Brain microvascular endothelial cell (primary cell): ENCODE measurements at places on chromosomes 2 and 18.

- no peak for DNase-seq
Measured at GRCh38 chr2:191604154-191604553, 73.8 kb upstream of the NABP1 start.

DNA sequence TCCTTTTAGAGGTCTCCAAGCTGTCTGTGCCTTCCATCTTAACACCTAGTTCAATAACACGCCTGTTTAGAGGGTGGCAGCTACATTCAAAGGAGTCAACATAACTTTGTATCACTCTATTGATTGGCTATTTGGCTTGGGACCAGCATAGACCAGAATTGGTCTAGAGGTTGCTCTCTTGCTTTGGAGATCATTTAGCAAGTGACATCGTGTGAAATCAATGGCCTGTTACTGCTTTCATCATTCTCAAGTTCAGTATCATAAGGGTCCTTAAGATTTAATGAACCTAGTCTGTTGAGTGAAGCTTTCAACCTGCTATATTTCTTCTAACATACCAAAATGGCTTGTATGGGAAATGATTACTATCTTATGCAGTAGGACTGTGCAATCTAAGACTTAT lies 768.2 kb downstream of the NRXN1 start:
- no peak for DNase-seq

DNA sequence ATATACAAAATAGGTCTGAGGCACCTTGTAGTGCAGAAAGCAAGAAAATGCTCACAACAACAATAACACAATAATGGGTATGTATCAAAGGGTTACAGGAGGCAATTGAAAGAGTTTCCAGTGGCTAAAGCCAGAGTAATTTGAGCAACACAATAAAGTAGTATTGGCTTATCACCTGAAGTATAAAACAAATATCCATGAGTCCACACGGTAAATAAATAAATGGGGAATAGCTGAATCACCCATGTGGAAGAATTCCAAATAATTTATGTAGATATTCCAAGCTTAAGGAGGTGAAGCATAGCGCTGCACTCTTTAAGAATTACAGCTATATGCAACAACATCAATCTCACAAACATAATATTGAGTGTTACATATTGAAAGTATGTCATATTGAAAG lies 110.8 kb downstream of the AFF3 start:
- no peak for DNase-seq

DNA sequence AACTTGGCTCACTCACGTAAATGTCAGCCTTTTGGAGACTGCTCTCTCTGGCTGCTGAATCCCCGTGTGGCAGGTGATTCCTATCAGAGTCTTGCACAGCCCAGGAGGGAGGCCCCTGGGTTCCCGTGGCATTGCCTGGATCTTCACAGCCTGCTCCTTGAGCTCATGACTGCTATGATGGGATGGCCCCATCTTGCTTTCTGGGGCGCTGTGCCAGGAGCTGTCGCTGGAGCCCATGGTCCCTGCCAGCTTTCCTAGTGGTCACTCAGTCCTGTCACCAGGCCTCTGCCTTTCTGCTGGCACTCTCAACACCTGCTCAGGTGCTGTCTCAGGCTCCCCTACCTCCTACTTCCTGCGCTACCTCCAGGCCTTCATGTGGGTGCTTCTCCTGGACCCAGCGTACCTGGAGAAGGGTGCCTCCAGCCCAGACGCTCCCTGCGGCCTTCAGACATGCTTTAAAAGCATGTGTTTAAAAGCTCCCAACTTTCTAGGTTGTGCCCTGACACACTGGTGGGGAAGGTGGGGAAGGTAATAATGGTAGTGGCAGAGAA lies 110.1 kb downstream of the MCFD2 start:
- DNase-seq = no peak

DNA sequence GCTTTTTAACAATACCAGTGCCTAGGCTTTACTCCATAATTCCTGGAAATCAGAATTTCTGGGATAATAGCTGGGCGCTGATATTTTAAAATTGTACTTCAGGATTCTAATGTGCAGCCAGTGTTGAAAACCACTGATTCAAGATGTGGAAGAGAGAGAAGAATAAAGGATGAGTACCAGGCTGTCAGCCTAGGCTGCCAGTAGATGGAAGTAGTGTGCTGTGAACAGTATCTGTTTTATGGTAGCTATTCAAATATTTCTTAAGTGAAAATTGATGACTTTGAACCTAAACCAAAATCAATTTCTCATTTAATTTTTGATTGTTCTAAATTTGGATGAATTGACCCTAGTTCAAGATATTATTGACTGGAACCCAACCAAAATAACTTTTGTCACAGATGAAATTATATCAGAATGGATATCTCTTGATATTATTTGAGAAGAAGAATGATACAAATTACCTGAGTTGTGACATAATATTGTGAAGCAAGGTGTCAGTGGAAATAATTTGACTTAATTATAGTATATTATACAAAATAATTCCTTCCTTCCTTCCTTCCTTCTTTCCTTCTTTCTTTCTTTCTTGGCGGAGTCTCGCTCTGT lies 88.0 kb downstream of the COMMD1 start:
- DNase-seq = peak; percentile 49

DNA sequence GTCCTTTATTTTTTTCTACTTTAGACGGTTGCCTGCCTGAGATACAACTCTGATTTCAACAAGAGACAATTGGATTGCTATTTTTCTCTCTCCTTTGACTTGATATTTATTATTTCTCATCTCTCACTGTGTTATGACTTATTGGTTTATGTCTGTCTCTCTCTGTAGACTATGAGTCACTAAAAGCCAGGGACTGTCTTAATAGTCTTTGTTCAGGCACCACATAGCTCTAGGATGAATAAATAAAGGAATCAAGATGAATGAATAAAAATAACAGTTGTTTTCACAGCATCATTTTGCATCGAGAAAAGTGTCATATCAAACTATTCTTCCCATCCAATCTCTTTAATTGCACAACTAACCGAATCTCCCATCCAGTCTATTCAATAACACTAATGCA lies 31.4 kb upstream of the CD28 start:
- no peak for DNase-seq

- DNase-seq = no peak
Measured at GRCh38 chr2:25314514-25315315, 27.0 kb downstream of the DNMT3A start.

GRCh38 chr2:183123117-183123958 lies 905 bp upstream of the NUP35 start:
- no peak for DNase-seq

DNA sequence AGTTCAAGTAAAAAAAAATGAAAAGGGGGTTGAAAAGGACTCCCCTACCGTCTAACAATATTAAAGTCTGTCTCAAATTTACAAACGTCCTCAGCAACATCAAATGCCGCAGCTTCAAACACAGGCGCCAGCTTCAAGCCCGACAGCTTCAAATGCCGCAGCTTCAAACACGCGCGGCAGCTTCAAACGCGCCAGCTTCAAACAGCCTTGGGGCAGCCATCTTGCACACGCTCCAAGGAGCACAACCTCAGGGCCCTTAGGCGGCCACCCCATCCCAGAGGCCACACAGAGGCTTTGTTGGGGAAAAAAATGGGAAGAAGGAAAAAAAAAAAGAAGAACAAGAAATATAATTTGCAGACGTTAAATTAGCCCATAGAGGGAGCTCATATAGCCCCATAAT lies 244.4 kb upstream of the VRK2 start:
- DNase-seq = no peak

DNA sequence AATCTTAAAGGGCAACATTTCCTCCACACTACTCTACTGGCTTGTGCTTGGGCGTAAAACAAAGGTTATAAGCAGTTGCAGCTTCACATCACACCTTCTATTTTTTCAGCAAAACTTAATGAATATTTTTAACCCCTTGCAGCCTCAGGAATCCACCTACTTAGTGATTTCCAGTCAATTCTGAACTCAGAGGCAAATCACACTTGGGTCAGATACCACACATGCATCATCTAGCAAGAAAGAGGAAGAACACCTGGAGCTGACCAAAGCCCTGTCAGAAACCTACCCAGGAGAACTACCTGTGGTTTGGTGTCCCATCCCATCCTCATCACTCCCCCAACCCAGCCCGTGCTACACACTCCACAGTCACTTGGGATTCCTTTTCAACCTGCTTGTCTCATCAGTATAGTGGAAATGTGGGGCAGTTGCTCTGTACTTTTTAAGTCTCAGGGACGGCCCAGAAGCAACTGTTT lies 25.5 kb downstream of the PIAS2 start:
- no peak for DNase-seq

GRCh38 chr2:13791019-13791547 lies 841.4 kb upstream of the LRATD1 start:
- no peak for DNase-seq

GRCh38 chr2:81007104-81007503 lies 702.6 kb upstream of the LRRTM1 start:
- no peak for DNase-seq

DNA sequence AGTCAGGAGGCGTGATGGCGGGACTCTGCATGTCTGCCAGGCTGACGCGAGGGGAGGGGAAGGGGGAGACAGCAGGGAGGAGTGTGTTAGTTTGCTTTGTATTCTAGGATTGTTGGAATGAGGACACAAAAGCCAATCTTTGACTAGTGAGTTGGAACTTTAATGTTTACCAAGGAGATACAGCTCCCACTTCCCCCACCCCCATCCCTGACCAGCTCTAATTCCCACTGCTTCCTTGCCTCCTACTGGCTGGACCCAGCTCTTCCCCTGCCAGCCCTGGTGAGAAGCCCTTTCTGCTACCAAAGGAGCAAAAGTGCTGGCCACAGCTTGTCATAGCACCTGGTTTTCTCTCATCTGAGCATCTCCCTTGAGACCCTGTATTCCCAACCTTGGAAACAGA lies 84.5 kb downstream of the CELF4 start:
- DNase-seq = no peak

- DNase-seq = no peak
Measured at GRCh38 chr2:24642351-24642750, 150.8 kb downstream of the PTRHD1 start.

GRCh38 chr2:164523009-164523408 lies 98.3 kb downstream of the GRB14 start:
- no peak for DNase-seq

DNA sequence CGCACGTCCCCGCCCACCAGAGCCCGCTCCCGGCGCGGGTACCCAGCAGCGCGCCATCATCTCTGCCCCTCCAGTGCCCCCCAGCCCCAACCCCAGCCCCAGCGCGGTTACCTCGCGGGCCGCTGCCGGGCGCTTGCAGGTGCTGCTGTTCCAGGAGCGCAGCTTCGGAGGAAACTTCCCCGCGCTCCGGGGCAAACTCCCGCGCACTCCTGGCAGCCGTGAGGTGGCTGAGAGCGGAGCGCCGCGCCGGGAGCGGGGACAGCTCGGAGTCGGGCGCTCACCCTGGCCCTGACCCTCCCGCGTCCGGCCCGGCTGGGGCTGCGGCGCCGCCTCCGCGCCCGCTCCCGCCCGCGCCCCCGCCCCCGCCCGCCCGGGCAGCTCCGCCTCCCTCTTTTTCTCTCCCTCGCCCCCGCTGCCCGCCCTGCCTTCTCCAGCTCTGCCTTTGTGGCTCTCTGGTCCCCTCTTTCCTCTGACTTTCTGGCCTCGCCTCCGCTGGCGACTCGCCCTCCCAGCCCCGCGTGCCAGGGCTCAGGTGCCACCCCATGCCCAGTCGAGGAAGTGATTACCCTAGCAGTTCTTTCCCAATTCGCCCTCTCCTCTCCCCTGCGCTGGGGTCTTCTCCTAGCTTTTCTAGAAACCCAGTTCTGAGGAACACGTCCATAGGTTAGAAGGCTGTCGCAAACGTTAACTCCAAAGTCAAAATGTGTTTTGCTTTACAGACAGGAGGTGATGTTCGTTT lies at the start of gene CHST9:
CHST9 (minus strand) TSS at position 284 of the 739 bp plus-strand sequence. CDS start 42,499 bp downstream, outside the sequence.
- DNase-seq = no peak

- DNase-seq = no peak
Measured at GRCh38 chr2:238369591-238370040, 49.3 kb downstream of the TRAF3IP1 start.

GRCh38 chr18:78191276-78191675 lies 788.3 kb upstream of the SALL3 start:
- no peak for DNase-seq

DNA sequence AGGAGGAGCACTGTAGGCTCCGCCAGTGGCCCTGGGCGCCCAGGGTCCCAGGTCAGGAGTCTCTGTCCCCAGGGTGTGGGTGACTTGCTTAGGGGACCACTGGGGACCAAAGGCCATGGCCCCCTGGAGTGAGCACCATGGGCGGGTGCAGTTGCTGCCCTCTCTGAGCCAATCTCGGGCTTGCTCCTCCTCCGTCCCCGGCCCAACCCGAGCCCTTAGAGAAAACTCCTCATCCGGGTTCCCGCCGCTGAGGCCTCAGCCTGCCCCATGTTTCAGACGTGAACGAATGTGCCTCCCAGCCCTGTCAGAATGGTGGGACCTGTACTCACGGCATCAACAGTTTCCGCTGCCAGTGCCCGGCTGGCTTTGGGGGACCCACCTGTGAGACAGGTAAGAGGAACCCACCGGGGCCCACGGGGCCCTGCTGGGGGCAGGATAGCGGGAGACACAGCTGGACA lies 38.6 kb downstream of the SNED1 start:
- no peak for DNase-seq

GRCh38 chr18:57094175-57094574 lies 52.7 kb upstream of the BOD1L2 start:
- DNase-seq = no peak

DNA sequence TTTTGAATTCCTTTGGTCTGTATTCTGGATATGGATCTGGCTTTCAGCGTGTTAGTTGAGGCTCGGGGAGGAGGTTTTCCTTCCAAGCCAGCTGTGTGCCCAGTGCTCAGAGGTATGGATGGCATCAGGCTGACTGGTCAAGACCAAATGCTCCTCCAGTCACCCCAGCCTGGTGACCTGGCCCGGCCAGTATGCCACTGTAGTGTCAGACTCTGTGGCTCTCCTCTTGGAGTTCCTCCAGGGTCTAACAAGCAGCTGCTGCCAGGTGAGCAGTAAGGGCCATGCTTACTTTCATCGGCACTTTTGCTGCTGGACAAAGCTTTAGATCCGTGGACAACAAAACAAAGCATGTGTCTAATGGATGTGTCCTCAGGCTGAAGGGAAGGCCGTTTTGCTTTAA lies 44.1 kb downstream of the CABLES1 start:
- DNase-seq = no peak

DNA sequence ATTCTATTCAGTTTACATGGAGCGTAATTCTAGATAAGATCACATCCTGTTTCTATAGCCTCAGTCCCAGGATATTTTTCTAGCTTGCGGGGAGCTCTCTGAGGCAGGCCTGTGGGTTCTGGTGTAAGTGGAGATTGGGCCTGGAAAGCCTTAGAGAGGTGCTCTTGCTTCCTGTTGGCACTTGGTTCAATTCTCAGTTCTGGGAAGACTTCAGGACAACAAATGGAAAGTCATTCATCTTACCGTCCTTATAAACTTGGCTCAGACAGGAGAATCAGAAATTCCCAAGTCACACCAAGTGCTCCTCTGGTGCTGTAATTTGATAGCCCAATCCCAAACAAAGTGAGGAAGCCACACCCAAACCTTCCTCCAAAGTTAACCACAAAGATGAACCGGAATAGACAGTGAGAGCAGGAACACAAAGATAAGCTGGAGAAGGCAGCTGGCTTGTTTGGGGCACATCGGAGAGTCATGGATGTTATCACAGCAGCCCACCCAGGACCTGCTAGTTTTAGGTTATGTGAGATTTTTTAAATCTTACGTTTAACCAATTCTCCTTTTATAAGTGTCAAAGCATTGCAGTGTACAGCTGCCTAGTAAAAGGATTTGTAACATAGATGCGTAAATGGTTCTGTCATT lies 144.3 kb upstream of the MAP3K20 start:
- DNase-seq = peak; percentile 54
